ENCODE measurements at places on chromosomes 7 and 10.

- no peak for DNase-seq
These were observed 111.5 kb upstream of the IFRD1 start for GRCh38 chr7:112338786-112339185.

DNA sequence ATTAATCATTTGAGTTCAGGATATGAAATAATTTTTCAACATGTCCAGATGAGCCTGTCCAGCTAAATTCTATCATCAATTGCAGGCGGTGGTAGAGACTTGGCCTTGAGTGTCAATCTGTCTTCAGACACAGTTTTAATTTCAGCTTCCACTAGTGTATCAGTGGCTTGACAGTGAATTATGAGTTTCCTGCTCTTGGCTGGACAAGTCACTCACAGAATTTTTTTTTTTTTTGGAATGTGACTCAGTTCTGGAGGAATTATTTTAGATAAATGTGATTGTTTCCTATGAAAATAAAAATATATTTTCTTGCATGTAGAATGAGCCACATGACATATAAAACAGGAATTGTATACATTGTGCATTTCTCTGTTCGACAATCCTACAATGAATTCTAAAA lies 319.9 kb upstream of the AKR1E2 start:
- no peak for DNase-seq

DNA sequence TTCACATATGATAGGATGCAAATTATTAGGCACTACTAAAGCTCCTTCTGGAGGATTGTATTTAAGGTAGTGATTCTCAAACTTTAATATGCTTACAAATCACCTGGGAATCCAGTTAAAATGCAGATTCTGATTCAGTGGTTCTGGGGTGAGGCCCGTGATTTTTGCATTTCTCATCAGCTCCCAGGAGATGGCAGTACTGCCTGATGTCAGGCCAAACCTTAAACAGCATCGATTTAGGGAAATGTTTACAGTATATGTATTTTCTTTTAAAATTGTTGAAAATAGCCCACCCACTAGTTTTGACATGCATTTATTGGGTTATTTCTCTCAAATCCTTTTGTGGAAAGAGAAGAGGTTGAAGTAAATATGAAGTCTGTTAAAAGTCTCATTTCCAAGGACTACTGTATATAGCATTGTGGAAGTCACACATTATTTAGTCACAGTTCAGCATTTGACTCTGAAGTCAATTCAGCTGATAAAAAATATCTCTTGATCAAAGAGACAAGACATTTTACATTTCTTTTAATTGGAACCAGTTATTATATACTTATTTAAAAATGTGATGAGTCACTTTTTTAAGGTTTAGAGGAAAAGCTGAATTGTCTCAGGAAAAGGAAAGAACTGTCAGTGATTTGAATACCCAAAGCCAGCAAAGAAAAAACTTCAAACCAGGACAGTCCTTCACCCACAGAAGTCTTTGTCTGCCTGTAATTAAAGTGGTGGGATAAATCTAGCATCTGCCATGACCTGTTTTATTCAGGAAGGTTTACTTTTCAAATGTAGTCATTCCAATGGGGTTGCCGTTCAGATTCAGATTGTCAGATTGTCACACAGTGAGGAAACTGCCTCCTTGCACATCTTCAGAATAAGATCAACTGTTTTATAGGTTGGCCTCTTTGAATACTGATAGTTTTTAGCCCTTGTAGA lies 21.1 kb upstream of the HBP1 start:
- DNase-seq, result no peak

DNA sequence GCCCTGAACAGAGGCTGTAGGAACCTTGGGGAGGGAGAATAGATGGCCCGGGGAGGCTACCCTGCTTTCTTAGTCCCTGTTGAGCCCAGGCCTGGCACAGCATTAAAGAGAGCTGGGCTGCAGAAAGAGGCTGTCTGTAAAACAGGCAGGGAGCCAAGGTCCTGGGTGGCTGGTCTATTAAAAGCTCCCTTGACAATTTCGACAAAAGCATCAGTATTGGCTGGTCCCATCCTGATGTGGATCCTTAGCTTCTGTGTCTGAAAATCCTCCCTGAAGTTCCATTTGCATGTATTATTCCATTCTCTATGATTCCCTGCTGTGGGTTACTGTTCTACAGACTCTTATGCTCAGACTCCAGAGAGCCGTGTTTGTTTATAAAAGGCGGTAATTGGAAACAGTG lies 158.5 kb downstream of the GALNT17 start:
- DNase-seq, result no peak

- no peak for DNase-seq
These were observed 143.4 kb upstream of the LSM8 start for GRCh38 chr7:118040562-118040961.

DNA sequence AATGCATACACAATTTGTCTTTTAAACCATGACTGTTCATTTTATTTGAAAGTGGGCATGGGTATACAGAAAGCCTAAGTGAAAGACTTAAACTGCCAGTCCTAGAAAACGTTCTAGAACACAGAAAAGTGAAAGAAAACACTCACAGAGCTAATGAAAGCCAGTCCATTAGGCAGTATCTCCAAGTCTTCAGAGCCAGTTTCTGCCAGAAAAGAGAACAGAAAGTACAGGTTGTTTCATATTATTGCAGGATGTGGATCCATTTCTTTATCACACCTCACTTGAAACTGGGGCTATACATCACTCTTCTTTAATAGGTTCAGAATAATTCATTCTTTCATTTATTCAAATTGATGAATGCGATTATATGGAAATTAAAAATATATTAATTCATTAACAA lies 7.7 kb downstream of the PON1 start:
- DNase-seq, result no peak

GRCh38 chr7:17136126-17136525 lies 162.3 kb upstream of the AHR start:
- DNase-seq, result no peak

DNA sequence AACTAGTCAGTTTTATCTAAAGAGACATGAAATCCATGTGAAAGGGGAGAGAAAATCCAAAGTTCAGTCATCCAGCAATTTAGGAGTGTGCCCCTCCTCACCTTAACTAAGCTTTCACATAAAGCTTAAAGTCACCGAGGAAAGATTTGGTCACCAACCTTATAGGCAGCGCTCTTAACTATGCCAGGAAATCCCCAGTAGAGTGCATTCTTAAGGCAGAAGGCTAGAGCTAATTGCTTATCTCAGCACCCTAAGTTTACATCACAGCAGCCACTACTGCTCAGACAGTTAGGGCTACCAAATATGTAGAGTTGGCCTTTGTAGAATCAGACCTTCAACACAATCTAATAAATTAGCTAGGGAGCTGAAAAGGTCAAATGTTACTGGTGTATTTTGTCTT lies 47.9 kb downstream of the MTPN start:
- no peak for DNase-seq

GRCh38 chr7:102191556-102192379 lies 94.9 kb upstream of the SH2B2 start:
- no peak for DNase-seq

DNA sequence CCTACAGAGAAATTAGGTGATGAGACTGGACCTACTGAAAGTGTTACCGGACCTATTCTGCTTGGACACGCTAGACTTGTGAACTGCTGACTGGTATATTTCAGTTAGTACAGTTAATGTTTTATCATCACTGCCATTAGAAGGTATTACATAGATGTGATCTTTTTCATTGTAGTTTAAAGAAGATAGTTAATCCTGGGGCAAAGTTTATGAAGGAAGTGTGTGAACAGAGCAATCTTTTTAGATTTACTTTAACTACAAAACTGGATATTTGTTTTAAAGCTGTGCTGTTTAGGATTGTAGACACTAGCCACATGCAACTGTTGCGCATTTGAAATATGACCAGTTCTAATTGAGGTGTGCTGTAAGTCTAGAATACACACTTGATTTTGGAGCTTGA lies 446.7 kb downstream of the AUTS2 start:
- DNase-seq, result no peak

DNA sequence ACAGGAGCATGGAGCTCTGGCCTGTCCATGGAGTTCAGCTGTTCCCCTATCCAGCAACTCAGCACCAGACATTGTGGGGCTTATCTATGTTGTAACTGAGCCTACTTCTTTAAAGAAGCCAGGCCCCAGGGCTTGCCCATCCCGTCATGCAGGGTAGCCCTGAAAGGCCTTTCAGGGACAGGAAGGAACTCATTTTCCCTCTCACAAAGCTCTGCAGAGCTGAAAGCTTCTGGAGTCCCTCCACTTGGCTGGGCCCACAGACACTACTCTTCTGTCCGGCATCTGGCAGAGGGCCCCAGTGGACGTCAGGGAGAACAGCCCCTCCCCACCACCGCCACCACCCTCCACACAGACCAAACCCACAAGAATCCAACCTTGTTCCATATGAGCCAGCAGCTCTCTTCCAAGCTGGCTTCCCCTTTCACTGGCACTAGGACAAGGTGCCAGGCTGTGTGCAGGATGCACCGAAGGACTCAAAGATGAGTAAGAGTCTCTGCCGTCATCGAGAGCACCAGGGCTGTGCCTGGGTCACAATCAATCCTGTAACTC lies 33.1 kb downstream of the DENND2A start:
- no peak for DNase-seq

DNA sequence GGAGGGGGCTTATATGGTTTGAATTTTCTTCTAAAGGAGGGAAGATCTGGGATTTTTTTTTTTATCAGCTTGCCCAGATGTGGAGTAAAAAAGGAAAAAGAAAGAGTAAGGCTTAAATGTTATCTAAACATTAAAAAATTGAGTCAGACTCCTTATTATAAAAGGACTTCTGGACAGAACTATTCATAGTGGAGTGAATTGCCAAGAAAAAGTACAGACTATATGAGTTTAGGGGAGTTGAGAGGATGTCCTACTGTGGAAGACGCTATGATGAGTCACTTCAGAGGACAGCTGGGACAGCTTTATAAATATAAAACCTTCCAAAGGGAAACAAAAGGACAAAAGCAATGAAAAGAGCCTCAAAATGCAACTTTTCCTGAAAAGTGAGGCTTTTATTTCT lies 73.0 kb downstream of the TFPI2 start:
- no peak for DNase-seq

DNA sequence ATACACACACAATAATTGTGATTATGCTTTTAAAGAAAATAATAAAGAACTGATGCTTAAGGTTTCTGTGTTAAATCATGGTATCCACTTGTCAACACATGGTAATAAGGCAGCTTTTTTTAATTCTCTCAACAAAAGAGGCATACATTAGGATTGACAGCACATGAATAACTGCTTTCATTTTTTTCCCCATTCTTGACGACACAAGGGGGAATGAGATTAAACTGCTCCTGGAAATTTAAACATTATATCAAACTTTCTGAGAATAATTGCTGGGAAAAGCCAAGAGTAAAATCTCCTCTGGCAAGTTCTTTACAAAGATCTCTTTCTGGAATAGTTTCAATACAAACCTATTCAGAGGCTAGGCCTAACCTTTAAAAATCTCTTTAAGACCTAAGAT lies 99.0 kb upstream of the GPR22 start:
- no peak for DNase-seq

- no peak for DNase-seq
These were observed 6.1 kb downstream of the BICC1 start for GRCh38 chr10:58518775-58519174.

- no peak for DNase-seq
These were observed 120.8 kb downstream of the NRCAM start for GRCh38 chr7:108335269-108335918.

DNA sequence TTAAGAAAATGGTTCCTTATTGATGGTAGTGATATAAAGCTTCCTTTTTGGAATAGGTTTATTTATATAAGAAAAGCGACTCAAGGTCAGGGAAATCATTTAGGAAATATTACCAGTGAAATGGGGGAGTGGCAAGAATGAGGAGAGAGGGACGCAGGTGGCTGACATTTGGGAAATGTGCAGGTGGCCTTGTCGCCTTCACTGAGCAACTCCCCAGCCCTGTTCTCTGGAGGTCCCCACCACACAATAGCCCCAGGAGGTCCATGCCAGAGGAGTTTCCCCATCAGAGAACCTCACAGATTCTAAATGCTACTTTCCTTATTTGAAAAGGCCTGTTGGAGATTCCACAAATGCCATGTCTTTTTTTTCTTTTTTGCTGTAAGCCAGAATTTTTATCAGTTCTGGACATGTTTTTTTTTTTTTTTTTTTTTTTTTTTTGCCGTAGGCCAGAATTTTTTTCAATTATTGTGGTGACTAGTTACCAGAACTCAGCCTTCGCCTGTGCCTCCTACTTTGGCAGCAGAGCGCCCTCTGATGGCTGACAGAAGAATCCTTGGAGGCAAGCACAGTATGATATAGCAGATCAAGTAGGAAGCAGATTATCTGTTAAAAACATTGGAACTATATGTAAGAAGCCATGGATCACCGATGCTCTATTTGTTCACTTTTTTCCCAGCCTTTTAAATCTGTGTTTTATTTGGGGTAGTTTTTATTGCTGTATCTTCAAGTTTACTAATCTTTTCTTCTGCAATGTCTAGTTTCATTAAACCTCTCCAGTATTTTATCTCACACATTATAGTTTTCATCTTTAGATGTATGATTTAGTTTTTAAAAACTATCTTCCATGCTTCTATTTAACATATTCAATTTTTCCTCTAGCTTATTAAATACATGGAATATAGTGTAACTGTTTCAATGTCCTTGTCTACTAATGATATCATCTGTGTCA lies 18.6 kb downstream of the OPALIN start:
- no peak for DNase-seq

GRCh38 chr10:33653584-33654367 lies 319.3 kb upstream of the NRP1 start:
- no peak for DNase-seq

DNA sequence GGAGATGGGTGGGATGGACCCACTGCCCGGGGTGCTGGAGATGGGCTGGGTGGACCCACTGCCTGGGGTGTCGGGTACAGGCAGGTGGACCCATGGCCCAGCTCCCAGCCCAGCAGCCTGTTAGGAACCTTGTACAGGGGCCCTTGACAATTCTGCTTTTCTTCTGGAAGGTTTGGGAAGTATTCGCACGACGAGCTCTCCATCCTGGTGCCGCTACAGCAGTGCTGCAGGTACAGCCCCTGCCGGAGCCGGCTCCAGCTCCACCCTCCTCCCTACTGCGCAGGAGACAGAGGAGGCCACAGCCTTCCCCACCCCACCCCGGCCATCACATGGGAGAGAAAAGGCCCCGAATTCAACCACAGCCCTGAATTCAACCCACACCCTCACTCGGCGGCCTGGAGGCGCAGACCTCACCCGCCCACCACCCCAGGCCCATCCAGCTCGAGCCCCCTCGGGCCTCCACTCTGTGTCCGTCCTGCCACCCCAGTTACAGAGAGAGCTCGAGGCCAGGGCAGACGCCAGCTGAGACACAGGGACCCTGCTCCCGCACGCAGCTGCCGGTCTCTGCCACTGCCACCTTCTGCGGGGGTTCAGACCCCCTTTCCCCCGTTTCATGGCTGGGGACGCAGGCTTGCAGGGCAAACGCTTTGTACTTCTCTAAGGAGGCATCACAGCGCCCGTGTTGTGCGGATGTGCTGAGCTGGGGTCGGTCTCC lies 31.3 kb upstream of the FOXL3 start:
- DNase-seq, result no peak
